CD4-positive, alpha-beta T cell treated with Interleukin-17A for 1 hour (primary cell): ENCODE measurements at places on chromosomes 4 and X.

GRCh38 chr4:16865897-16866283 lies 32.6 kb downstream of the LDB2 start:
- no peak for DNase-seq

GRCh38 chr4:168853770-168854169 lies 156.3 kb downstream of the CBR4 start:
- DNase-seq, result no peak

DNA sequence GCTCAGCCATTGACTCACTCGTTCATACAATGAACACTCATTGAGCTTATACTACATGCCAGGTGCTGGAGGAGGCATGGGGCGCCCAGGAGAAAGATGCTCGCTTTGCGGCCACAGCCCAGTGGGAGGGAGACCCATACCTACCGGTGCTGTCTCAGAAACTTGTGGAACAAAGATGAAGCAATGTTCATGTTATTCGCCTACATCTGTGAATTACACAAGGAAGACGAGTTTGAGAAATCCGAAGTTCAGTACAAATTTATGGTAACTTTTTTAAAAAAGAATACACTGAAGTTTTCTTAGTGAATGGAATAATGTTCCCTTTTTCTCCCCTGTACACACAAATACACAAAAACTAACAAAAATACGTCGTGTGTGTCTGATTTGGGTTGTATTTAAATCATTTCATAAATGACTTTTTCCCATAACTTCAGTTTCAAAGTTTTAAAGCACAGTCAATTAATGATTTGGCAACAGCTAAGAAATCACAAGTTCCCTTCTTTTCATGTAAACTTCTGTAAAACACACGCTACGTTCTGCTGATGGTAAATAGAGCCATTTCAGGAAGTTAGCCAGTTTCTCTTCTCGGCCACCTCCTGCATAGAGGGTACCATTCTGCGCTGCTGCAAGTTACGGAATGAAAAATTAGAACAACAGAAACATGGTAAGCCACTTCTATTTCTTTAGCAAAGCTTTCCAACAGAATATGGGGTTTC lies at the start of gene TLR8:
Gene TLR8 (plus strand): TSS at position 575 of the 716 bp plus-strand sequence. CDS start 87 bp downstream, at position 662.
- DNase-seq, result no peak

GRCh38 chrX:73213734-73214425 lies 771 bp downstream of the NAP1L2 start:
- DNase-seq, result no peak

- no peak for DNase-seq
These were observed 56.7 kb downstream of the HTRA3 start for GRCh38 chr4:8326206-8326605.

DNA sequence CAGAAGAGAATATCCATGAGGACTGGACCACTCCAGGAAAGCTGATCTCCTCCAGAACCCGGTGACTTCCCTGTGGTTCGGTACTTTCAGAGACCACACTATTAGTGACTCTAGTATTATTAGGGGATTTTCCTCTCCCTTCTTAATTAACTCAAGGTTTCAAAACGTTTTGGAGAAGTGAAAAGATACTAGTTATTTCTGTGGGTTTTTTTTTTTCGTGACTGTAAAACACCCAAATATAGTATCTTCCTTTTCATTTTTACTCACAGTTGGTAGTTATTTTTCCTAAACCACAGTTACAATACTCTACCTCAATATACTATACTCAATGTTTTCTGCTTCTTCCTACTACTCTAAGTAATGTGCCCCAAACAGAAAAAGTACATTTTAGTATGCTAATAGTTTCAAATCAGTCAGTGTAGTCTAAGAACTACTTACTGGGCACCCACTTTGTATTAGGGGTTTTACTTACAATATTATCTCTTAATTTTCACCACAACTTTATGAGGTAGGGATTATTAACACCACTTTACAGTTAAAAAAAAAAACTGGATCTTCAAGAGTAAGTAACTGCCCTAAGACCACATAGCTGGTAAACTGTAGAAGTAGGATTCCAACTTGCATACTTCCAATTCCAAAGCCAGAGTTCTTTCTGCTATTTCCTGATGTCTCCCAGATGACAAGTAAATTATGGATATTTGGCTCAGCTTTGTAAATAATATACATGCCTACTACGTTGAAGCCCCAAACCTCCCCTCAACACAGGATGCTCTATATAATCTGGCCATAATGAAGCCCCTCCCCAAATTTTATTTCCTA lies 45.0 kb downstream of the SLC9A7 start:
- no peak for DNase-seq

GRCh38 chr4:124019749-124020549 lies 623.4 kb downstream of the SPRY1 start:
- DNase-seq, result no peak

GRCh38 chrX:106875151-106875550 lies 28.0 kb downstream of the RIPPLY1 start:
- no peak for DNase-seq

DNA sequence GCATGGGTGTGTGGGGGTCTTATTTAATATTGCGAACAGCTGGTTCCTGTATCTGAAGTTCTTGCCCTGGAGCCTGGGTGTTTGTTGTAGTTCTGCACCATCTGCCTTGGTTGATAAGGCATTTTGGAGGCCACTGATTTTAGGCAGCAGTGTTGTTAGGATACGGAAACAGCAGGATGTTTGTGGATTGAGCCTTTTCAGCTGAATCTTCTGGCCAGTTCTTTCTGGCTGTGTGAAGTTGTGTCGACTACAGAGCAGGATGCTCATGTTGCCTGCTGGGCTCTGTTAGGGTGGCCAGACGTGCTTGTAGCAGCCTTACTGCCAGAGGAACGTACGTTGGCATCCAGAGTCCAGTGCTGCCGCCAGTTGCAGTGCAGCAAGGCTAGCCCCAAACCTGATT lies 134.2 kb downstream of the PTTG2 start:
- DNase-seq, result no peak

- no peak for DNase-seq
These were observed 451.9 kb downstream of the SMARCA1 start for GRCh38 chrX:129071390-129071789.

DNA sequence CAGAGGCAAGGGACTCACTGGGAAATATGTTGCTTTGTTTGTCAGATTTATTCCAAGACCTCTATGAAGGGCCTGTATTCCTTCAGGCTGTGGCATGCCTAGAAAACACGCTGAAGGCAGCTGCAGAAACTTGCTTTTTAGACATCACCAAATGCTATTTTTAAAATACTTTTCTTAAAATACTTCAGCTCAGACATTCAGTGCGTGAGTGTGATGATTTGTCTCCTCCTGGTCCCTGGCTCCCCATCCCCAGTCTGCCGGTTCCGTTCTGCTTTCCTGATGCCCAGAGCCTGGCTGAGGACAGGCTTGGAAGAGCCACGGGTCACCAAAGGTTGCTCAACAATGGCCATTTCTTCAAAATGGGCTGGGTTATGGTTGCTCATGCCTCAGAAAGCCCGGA lies 55.0 kb downstream of the PSAPL1 start:
- no peak for DNase-seq

- no peak for DNase-seq
These were observed 131.7 kb downstream of the REPS2 start for GRCh38 chrX:17078031-17078720.

- no peak for DNase-seq
These were observed 166.0 kb downstream of the FRMPD4 start for GRCh38 chrX:12304261-12304660.

DNA sequence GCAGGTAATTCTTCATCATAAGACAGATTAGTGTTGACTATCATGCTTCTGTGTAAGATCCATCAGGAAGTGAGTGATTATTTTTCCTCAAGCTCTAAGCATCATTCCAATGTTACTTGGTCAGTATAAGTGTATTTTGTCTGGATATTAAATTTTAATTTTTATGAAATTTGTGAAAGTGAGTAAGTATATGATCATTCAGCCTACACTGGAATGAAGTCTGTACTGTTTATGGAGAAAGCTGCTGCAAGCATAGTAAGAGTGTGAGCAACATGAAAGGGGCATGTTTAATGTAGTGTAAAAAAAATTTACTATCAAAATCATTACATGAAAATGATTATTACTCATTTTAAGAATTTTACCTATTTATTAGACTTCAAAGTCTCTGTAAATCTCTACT lies 84.8 kb downstream of the IL15 start:
- no peak for DNase-seq

DNA sequence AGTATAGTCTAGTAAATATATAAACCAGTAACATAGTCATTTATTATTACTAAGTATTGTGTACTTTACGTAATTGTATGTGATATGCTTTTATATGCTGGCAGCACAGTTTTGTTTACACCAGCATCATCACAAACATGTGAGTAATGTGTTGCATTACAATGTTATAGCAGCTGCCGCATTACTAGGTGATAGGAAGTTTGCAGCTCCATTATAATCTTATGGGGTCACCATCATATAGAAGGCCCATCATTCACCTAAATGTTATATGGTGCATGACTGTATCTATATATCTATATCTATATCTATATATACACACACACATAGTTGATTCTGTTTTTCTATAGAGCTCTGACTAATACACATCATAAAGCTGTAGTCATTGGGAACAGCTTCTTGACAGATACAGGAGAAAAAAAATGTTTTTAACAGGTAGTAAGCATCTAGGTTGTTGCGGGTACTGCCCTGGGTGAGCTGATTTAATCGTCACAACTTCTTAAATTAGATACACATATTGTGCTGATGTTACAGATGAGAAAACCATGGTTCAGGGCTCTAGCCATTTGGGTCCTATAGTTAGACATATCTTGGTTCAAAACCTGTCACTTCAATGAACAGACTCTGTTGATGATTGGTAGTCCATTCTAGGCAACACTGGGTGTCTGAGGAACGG lies 77.9 kb downstream of the CLNK start:
- no peak for DNase-seq

- no peak for DNase-seq
These were observed 2154.4 kb upstream of the AGA start for GRCh38 chr4:179596621-179597020.

- peak; percentile 12 for DNase-seq
These were observed 65.9 kb downstream of the EFNB1 start for GRCh38 chrX:68894513-68895340.

GRCh38 chr4:143626134-143626911 lies 74.2 kb downstream of the FREM3 start:
- no peak for DNase-seq

GRCh38 chr4:6123976-6124375 lies 76.4 kb downstream of the JAKMIP1 start:
- DNase-seq, result no peak

DNA sequence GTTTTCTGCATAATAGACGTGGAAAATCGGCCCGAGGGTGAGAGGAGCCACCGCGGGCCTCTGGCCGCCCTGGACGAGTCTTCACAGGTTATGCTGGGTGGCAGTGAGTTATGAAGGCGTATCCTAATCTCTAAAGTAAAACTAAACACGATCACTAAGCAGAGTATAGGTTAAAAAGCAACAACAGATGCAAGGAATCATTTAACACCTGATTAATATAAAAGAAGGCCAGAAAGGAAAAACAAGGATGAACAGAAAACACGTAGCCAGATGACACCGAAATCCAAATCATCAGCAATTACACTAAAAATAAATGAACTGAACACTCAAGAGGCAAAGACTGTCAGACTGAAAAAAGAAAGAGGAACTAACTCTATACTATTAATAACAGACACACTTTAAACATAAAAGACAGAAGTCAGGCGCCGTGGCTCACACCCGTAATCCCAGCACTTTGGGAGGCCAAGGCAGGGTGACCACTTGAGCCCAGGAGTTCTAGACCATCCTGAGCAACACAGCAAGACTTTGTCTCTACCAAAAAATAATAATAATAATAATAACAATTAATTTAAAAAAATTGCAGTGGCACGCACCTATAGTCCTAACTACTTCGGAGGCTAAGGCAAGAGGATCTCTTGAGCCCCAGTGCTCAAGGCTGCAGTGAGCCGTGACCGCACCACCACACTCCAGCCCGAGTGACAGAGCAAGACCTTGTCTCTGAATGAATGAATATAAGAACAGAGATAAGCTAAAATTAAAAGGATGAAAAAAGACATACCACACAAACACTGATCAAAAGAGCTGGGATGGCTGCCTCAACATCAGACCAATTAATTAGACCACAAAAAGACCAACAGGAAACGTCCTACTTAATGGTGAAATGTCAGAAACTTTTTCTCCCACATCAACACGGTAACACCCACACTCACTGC lies 30.0 kb downstream of the CTBP1 start:
- DNase-seq, result no peak

- DNase-seq, result no peak
These were observed 18.0 kb downstream of the NBDY start for GRCh38 chrX:56746996-56747395.

DNA sequence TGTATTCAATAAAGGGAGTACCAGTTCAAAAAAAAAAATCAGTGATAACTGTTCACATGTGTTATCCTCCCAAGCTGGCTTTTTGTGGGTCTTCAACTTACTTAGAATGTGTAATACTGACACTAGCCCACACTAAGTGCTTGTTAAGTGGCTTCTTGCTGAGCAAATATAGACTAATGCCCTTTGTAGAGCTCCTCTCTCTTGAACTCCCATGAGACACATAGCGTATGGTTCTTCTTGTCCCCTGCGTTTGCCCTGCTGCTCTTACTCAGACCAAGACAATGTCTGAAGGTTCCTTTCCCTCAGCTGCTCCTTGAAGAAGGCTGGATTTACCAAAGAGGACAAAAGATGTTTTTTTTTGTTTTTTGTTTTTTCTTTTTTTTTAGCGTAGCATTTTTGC lies 110.9 kb downstream of the FRAS1 start:
- no peak for DNase-seq

DNA sequence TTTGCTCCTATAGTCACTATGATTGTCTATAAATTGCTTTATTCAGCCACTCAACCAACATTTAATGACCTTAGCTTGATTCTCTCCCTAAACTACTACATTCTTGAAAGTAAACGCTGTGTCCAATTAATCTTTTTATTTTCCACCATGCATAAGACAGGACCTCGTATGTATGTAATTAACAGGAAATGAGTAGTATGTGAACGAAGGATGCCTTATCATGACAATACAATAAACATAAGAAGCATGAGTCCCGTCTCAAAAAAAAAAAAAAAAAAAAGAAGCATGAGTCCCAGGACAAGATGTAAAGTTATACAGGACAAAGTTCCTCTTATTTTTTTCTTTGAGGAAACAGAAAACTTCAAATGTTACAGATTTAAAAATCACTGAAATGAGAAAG lies 92.5 kb downstream of the PPP3CA start:
- no peak for DNase-seq

GRCh38 chrX:12844319-12844718 lies 22.6 kb upstream of the TLR7 start:
- DNase-seq, result no peak
